ENCODE measurements at places on chromosomes 4 and X.

- peak; percentile 90 for DNase-seq
Observed at GRCh38 chr4:86891762-86892635, at the start of gene C4orf36. Gene C4orf36 (minus strand): TSS chr4:86892422. CDS start chr4:86891520, 902 bp downstream.

- DNase-seq, result peak; percentile 60
Observed at GRCh38 chrX:23901805-23902204, 5.9 kb downstream of the APOO start.

GRCh38 chr4:38670939-38671591, 7.1 kb downstream of the KLF3 start:
- DNase-seq, result no peak

DNA sequence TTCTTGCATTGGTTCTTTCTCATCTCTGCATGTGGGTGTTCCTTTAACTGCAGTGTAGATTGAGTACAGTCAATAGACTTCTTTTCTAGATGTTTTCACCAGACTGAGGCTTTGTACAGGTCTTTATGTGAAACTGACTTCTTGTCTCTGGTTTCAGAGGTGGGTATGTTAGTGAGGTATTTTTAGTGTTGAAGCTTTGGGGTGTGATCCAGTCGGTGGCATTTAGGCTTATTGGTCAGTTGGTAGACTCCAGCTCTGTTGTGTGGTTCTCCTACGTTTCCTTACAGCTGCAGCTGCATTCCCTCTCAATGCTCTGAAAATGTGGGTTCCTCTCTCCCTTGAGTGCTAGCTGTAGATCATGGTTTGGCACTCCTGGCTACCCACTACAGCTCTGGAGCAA, 21.3 kb upstream of the AMBN start:
- DNase-seq, result no peak

DNA sequence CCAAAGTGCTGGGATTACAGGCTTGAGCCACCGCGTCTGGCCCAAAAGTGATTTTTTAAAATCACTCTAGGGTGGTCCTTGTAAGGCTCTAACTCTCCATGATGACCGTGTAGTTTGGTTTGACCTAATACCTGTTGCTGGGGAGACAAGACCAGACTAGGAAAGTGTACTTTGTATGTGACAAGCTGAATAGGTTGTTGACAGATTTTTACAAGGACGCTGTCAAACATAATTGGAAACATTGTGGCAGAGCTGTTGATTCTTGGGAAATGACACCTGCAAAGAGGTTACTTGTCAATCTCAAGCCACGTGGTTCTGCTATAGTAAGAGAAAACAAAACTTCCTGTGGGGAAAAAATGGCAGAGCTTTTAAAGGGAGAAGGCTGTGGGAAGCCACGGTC, 802.4 kb upstream of the HS3ST1 start:
- no peak for DNase-seq

DNA sequence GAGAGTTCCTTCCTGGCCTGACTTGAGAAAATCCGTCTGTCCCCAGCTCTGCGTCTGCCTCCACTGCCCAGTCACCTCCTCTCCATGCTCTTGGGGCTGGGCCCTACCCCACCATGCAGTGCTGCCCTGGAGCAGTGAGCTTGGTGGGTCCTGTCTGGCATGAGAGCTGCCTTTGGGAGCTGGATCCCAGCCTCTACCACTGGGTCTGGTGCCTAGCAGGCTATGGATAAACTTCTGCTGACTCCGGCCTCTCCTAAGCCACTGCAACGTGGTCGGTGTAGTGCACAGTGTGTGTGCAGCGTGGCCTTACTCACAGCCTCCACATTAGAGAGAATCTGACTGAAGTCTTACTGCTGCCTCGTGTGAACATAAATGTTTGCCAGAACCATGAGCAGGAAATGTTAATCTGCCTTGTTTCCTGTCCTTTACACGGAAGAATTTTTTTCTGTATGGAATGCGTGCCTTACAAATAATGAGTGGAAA, 47.6 kb downstream of the HTT start:
- no peak for DNase-seq

- DNase-seq, result no peak
Observed at GRCh38 chr4:113006632-113007031, 42.8 kb upstream of the ANK2 start.

DNA sequence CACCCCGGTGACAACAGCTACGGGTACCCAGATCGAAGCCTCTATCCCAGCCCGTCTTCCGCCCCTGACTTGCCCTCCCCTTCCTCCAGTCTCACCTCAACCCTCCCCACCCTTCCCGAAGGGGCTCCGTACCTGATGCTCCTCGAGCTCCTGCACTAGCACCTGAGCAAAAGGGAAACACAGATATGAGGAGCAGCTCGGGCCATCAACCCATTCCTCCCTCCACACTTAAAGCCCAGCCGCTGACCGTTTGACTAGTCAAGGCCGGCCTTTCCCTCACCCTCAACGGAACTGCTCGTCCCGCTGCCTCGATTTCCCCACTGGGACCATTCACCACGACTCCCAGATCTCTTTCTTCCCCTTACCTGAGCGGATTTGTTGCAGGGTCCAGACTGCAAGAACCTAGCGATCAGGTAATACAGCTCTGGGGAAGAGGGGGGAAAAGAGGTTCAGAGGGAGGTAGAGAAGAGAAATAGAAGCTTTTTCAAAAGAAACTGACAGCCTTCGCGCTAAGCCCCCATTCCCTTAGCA, 731 bp downstream of the BRWD3 start:
- DNase-seq, result peak; percentile 23

DNA sequence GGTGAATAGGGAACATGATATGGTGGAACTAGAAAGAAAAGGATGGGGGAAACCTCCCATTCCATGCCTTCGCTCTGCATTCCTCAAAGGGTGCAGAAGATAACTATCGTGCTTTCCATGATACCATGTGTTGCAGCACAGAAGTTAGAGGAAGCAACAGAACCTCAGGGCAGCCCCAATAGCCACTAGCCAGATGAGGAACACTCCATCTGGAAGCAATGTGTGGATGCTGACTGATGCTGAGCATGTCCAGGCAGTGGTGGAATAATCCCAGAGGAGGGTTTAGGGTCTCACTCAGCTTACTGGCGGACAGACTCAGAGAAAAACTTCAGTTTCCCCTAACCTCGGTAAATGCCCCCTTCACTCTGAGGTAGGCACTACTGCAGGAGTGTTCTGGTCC, 7.5 kb downstream of the SMIM10 start:
- no peak for DNase-seq

- no peak for DNase-seq
Observed at GRCh38 chr4:165384598-165384997, 5.8 kb downstream of the CPE start.

DNA sequence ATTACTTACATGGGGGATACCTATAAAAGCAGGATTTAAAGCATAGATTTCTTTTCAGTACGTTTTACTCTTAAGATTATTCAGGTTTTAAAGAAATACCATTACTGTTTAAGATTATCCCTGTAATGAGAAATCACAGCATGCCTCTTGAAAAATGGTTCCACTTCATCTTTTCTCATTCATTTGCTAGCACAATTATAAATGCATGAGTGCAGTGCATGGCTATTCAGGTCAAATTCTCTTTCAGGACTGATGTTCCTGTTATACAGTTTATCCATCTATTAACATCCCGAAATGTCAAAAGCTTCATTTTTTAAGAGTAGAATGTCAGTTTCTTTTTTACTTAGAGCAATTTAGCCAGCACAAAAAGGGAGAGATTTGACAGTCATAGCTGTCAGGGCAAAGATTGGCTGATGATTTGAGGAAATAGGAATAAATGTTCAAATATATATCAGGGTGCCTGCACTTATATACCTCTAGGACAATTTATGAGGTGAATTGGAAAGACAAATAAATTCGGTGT, 135.2 kb downstream of the ADGRL3 start:
- no peak for DNase-seq

GRCh38 chr4:145739845-145740244, 59.9 kb downstream of the C4orf51 start:
- DNase-seq, result no peak

DNA sequence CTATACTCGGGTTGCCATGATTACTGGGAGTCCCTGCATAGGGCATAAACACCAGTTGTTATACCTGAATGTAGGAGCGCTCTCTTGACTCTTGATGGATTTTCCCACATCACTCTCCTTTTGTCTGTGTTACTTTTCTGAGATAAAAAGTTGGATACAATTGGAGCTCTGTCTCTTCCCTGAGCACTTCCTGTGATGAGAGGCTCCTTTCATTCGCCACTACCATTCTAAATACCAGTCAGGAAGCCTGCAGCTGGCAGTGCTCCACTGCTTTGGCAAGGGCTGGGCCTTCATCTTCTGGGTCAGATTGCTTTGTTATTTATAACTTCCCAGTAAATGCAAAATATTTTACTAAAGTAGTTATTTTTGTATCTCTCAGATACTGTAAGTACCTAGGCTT, 13.9 kb downstream of the TCEANC start:
- no peak for DNase-seq

GRCh38 chrX:9622128-9622527, 143.5 kb downstream of the GPR143 start:
- DNase-seq, result no peak

GRCh38 chrX:44705817-44706551, 137.8 kb upstream of the DUSP21 start:
- DNase-seq, result no peak

- no peak for DNase-seq
Observed at GRCh38 chr4:55122235-55122634, 3.2 kb downstream of the KDR start.

GRCh38 chr4:159010563-159011260, 92.2 kb upstream of the RAPGEF2 start:
- DNase-seq, result no peak

GRCh38 chrX:130851569-130851968, 51.4 kb downstream of the ENOX2 start:
- DNase-seq, result no peak

- no peak for DNase-seq
Observed at GRCh38 chr4:65653740-65654361, 16.4 kb downstream of the EPHA5 start.

GRCh38 chrX:37320541-37321203, 28.5 kb upstream of the PRRG1 start:
- DNase-seq, result no peak

DNA sequence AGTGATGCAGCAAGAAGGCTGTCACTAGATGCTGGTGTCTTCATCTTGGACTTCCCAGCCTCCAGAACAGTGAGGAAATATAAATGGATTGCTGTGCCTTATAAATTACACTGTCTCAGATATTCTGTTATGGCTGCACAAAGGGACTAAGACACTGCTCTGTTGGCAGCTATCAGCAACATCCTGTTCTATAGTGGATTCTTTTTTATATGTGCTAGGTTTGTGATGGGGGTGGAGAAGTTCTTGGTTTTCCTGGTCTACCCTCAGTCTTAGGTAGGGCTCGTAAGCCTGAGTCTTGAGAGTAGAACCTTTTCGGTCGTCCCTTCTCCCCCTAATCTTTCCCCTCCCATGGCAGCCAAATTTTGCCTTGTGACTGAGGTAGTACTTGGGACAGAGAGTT, 17.3 kb downstream of the STIM2 start:
- DNase-seq, result no peak

GRCh38 chrX:124507246-124507645, 160.9 kb downstream of the SH2D1A start:
- DNase-seq, result no peak

- no peak for DNase-seq
Observed at GRCh38 chrX:40120838-40121580, 23.3 kb upstream of the BCOR start.

DNA sequence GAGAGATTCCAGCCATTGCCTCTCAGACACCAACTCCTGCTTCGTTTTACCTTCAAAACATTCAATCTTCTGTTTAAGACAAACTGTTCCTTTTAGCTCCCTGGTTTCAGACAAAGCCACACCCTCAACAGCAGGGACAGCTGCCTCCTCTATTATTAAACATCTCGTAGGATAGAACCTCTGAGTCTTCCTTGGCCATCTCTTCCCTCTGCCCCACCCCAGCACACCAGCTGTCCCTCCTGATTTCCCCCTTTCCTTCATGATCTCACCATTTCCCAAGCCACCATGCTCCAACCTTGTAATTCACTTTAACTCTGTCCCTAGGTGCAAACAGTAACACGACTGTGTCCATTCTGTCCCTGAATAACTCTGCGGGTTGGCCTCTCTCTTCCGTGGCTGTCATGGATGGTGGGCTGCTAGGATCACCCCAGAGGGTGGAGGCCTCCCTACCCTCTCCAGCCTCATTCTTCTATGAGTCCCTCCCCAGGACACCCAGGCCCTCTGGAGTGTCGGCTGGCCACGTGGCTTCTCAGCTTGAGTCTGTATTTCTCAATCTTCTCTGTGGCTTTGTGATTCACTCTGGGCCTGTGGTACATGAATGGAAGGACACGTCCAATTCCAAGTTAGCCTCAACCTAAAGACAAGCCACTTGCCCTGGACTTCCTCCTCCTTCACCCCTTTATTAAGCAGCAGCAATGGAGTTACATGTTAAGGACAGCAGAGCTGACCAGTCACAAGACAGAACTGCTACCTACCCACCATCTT, 349.9 kb downstream of the FBXW7 start:
- DNase-seq, result no peak

All from H7 (cell line).